ENCODE measurements at places on chromosomes 16 and 17.

DNA sequence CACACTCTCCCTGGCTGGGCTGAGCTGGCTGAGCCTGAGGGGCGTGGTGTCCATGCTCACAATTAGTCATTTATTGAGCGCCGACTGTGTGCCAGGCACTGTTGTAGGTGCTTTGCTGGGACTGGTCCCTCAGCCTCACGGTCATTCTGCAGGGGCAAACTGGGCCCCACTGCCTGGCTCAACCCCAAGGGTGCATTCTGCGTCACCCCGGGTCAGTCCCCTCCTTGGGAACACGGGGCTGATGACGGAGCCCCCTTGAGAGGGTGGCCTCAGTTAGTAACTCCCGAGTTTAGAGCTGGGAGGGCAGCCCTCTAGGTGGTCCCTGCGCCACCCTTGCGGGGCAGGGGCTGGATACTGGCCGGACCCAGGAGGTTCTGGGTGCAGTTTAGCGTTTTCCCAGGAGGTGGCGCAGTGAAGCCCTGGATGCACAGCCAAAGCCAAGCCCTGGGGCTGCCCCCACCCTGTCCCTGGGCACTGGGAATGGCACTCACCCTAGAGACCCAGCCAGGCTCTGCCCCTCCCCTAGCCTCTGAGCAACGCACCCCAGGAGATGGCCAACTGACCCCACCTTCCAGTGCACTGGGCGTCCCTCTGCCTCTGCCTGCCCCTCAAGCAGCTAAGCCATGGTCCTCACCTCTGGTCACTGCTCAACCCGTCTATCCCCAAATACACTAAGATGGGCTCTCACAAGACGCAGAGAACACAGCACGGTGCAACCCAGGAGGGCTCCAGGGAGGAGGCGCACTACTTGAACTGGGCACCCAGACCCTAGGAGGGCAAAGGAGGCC is 243.2 kb upstream of the GSE1 start:
- peak; percentile 27 for DNase-seq

DNA sequence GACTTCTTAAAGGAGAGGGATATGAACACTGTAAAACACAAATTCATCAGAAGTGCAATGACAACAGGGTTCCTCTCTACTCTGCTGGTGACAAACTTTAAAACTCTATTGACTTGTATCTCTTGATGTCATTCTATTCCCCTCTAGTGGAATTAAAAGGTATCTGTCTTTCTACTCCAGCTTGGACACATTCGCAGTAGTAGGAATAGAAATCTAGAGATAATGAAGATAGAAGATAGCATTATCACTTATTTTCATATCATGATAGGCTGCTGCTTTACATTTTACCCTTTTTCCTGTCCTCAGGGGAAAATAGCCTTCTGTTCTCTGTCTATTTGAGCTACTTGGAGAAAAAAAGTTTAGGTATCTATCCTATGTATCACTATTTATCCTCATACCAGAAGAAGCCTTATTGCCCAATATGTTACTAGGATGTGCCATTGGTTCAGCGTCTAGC is 209.6 kb upstream of the CACNG5 start:
- no peak for DNase-seq

DNA sequence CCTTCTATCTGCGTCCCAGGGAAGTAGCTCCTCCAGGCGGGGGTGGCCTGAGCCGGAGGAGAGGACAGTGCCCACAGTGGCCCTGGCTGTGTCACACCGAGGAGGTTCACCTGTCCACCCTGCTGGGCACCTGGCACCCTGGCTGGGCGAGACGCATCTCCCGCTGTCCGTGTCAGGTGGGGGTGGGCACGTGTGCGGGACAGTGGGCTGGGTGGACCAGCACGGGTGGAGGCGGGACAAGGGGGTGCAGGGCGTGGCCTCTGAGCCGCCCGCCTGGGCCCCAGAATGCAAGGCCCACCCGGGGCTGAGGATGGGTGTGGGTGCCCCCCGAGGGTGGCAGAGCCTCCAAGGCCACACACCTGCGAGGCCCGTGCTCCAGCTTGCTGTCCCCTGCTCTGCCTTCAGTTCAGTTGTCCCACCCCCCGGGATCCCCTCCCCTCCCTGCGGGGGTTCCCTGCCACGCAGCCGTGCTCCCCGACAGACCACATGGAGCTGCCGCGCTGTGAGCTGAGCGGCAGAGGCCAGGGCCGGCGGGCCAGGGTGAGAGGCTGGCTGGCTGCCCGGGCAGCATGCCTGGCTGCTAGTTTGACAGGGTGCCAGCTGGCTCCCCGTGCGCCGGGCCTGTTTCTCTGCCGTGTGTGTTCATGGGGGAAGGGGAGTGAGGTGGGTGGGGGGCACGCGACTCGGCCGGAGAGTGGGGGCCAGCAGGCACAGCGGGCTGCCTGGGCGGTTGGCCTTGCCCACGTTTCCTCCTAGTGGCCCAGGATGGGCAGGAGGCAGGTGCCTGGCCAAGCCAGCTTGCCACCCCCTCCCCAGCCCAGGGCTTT is 33.9 kb downstream of the BAHCC1 start:
- DNase-seq = no peak

- DNase-seq = no peak
These were observed 6.9 kb upstream of the DBNDD1 start for GRCh38 chr16:90026135-90026534.

GRCh38 chr16:23232806-23233205 is 50.3 kb downstream of the SCNN1G start:
- no peak for DNase-seq
